Stimulated activated CD8-positive, alpha-beta memory T cell treated with anti-CD3 and anti-CD28 coated beads, Interleukin-7, amount 100 ng/mL, for 4 hours (primary cell): ENCODE measurements at places on chromosomes 7 and 10.

GRCh38 chr7:23105086-23105643, 420 bp upstream of the KLHL7 start:
- DNase-seq = no peak

DNA sequence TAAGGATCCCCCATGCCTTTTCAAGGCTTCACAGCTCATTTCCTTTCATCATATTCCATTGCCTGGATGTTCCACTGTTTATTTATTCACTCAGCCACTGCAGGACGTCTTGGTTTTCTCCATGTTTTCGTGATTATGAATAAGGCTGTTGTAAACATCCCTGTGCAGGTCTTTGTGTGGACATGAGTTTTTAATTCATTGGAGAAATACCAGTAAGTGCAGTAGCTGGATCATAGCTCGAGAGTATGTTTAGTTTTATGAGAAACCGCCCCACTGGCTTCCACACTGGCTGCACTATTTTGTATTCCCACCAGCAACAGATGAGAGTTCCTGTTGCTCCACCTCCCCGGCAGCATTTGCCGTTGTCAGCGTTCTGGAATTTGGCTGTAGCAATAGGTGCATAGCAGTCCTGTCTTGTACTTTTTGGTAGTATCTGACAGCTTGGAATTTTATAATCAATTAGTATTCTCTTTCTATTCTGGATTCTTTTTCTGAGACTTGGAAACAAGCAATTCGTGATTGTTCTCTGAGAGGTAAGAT, 269.9 kb upstream of the PITRM1 start:
- DNase-seq = no peak

DNA sequence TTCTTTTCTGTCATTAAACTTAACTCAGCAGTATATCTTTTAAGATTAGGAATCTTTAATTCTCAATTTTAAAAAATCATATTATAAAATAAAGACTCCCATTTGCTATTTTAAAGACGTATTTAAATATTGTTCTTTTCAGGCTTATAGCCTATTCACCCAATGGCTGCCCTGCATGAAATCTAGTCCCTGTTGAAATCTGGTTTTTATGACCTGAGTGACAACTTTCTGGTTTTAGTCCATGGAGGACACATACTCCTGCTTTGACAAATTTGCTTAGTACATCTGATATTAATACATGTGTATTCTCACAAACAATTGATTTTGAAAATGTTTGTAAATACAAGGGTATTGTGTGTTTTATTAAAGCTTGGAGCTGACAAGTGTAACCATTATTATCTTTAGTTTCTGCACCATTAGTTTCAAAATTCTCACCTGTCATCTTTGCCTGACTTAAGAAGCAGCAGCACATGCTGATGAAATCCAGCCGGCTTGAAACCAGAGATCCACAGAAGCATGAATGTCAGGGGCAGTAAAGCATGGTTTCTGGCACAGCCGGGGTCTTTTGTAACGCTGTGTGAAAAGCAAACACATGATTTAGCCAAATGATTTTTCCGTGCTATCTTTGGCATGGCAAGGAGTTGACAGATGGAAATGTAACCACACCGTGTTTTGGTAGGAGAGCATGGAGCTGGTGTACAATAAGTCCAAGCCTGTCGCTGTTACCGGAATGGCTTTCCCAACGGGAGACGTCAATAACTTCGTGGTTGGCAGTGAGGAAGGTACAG, 262.8 kb downstream of the DYNC1I1 start:
- DNase-seq = no peak

GRCh38 chr10:129676014-129676413, 209.0 kb downstream of the MGMT start:
- DNase-seq = no peak

DNA sequence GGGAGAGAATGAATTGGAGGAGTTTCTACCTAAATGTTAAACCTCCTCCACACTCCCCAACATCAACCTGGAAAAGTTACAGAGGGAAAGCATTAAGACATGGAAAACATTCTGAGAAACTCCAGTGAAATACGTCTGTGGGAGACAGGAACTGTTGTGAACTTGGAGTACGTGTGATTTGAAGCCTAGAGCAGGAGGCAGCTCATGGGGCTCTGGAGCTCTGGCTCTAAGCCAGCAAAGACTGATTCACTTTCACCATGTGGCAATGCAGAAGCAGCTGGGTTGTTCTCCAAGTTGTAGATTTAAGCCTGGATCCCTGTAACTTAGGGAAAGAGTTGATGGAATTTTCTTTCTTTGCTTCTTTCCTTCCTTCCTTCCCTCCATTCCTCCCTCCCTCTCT, 503.2 kb downstream of the NRG3 start:
- no peak for DNase-seq

- DNase-seq = no peak
Observed at GRCh38 chr7:11613292-11613930, 218.6 kb downstream of the THSD7A start.

GRCh38 chr10:18879284-18879683, 169.3 kb upstream of the MALRD1 start:
- DNase-seq = no peak

DNA sequence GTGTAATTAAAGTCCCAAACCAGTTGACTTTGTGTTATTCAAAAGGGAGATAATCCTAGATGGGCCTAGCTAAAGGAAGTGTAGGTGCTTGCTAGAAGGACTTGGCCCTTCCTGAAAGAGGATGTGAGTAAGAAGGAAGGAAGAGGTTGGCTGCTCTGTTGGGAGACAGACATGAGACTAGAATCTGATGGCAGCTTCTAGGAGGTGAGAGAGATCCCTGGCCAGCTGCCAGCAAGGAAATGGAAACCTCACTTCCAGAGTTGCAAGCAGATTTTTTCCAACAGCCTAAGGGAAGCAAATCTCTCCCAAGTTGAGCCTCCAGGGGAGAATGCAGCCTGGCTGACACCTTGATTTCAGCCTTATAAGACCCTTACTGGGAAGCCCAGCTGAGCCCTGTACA, 368.4 kb upstream of the ZMIZ1 start:
- no peak for DNase-seq

DNA sequence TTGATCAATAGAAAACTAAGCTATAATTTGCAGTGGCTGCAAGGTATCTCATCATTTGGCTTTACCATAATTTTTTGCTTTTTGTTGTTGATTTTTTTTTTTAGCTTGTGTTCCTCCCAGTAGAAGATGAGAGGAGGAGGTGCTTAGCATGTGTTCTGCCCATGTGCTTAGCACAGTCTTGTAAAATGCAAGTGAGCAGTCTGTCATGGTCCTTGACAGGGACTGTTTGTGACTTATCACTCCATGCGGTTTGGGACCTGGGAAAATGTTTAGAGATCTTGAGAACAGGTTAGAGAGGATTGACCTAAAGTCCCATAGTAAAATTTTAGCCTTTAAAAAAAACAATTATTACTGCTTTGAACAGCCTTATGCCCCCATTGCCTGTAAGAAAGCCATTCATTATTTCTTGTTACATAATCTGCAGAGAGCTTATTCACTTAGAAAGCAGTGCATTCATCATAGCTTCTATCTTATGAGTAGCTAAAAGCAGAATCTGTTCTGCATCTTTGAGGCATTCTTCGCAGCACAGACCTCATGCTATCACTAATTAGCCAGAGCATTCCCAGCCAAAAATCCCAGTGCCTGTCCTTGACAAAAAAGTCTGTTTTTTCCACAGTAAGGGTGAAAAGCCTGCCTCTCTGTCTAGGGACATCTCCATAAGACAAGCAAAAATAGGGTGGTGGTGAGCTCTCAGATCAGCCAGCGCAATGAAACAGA, 748.7 kb upstream of the GALNT17 start:
- DNase-seq = no peak

GRCh38 chr7:101171442-101171837, 6.1 kb upstream of the VGF start:
- DNase-seq = no peak

DNA sequence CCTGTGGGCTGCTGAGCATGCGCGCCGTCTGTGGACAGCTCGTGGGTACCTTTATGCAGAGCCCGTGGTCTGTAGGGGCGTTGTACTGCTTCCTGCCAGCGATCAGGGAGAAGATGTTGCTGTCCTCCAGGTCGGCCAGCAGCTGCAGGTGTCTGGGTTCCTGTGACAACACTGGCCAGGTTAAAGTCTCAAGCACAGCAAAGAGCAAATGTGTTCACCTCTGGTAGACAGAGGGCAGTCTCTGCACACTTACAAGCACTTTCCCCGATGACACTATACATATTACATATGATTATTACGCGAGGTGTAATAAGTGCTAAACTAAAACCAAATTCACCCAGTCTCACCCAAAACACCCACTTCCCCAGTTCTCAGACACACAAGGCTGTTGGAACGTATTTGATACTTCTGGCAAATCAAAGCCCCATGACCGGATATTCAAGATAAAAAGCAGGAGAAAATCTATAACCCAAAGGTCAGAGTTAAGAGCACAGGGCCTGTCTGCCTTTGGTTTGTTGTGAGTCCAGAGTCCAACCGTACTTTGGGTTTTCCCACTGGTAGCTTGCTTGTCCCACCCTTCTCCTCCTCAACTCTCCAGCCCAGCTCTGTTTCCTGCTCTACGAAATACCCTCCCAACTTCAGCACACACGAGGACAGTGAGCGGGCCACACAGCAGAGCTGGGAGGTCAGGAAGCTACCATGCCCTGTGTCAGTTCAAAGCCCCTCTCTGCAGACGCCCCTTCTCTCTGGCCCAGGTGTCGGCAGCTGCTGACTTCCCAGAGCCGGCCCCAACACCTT, 49.7 kb upstream of the DDC start:
- DNase-seq = no peak

GRCh38 chr10:70499836-70500167, 21.2 kb downstream of the PALD1 start:
- no peak for DNase-seq

- DNase-seq = no peak
Observed at GRCh38 chr7:103576641-103577040, 130.6 kb upstream of the SLC26A5 start.

DNA sequence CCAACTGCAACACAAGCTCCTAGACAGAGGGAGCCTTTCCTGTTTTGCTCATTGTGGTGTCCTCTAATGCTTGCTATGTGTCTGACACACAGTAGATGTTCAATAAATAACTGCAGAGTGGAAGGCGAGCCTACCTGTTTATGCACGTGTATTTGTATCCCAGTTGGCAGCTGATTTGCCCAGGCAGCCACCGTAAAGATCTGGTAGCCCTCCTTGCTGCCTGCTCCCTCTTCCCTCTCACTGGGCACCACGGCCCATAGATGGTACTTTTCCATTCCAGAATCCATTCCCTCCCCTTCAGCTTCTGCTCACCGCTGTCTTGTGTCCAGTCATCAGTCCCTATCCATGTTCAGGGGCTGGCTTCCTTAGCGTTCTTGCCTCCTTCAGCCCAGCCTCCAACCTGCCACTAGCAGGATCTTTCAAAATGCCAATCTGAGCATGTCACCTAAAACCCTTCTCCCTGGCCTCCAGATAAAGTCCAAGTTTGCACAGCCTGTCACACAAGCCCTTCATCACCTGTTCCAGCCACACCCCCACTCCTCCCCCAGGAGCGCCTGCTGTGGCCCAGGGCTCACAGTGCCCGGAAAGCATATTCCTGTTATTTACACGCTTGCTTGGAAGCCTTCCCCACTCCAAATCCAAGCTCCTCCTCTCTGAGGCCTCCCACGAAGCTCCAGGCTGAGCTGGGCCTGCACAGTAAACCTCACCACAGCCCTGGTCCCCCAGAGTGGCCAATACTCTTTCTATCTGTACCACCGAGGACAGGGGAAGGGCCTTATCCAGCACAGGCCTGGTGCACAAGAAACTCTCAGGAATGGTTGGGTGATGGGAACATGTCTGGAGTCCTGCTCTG, 21.0 kb downstream of the ZCCHC24 start:
- no peak for DNase-seq

DNA sequence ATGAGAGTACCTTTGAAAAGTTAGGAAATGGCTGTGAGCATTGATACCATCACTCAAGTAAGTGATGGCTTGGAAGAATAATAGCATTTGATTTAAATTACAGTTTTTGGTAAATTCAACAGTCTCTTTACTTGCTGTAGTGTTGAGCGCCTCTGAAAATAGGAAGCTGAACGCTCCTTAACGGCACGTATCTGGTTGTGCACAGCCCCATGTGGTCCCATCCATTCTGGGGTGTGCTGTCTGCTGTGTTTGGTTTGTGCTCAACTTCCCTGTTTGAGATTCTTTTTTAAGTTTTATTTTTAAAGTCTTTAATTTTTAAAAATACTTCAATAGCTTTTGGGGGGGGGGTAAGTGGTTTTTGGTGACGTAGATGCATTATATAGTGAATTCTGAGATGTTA, 51.5 kb downstream of the DNAJB6 start:
- DNase-seq = no peak

DNA sequence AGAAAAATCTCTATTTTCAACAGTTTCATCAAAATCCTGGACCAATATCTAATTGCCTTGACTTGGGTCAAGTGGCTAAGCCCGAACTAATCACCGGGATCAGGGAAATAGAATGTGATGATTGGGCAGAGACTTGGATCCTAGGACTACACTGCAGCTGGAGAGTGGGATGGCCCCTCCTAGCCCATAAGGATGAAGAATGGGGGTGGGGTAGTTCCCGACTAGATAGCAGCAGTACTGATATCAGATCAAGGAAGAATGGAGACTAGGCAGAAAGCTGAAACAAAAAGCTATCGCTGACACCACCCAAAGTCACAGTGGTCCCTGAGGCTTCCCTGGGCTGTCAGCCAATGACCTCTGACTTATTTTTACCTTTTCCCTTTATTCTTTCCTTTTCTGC, 160.4 kb upstream of the PHYHIPL start:
- no peak for DNase-seq

- no peak for DNase-seq
Observed at GRCh38 chr10:16116404-16117304, 256.3 kb upstream of the MINDY3 start.

GRCh38 chr7:118664498-118664897, 440.0 kb downstream of the ANKRD7 start:
- DNase-seq = no peak

DNA sequence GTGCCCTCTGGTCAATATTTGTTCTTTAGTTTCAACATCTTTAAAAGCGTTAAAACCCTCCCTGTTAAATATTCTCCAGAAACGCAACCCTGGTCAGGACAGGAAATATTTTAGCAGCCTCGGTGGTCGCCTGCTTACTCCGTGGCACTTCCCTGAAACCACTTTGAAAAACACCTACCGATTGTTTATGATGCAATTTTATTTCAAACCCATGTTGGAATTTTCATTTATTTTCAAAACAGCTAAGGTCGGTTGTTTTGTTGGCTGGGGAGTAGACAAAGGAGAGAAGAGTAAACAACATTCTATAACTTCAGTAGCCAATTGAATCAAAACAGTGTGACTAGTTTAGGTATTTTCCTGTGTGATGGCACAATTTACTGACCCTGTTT, 733 bp upstream of the RBP4 start:
- DNase-seq = no peak

DNA sequence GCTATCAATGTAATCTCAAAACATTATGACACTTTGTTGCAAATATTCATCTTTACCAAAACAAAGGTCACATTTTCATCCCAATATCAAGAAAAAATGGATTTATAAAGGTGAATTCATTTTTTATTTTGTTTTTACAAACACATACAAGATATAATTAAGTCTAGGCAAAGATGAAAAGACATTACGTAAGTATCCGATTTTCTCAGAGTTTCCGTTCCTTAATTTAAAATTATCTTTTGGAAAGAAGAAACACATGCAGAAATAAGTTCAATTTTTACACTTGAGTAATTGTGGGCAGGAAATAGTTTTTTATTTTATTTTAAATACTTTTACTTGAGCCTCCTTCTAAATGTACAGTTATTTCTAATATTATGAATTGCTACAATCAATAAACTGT, 24.6 kb downstream of the RTKN2 start:
- DNase-seq = no peak
